ENCODE measurements at places on chromosomes 4 and X.

DNA sequence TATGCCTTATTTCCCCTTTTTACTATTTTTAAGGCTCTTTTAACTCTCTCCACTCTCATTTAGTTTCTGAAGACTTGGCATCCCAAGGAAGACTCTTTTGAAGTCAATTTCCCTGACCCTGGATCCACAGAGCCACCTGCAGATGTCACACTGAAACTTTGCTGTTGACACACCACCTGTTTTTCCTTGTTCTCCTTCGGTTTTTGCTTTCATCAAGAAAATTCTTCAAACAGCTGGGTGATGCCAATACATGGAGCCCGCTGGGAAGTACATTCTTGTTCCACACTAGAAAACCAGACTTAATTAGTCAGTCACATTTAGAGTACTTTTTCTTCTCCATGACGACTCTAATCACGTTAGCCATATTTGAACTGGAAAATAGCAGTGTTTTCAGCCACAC is 293.9 kb downstream of the PDGFC start:
- no peak for DNase-seq

DNA sequence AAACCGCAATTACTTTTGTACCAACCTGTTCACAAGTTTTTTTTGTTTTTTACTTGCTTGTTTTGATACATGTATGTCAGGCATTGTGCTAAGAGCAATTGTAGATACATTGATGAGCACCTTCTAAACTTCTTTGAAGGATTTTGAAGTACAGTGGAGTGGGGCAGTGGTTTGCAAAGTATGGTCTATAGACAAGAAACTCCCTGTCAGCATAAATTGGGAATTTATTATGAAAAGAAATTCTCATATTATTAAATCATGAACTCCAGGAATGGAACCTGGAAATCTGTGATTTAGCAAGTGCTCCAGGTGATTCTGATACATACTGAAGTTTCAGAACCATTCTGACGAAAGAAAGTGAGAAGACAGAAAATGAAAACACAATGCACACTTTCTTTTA is 733.4 kb downstream of the C4orf33 start:
- DNase-seq: no peak

GRCh38 chr4:25013756-25014661 is 16.7 kb downstream of the LGI2 start:
- DNase-seq: no peak

GRCh38 chr4:6448476-6449170 is 23.8 kb downstream of the PPP2R2C start:
- no peak for DNase-seq

- DNase-seq: no peak
Observed at GRCh38 chrX:49101629-49101984, 21.9 kb upstream of the WDR45 start.

- DNase-seq: no peak
Observed at GRCh38 chrX:46258356-46258755, 286.9 kb downstream of the ZNF674 start.

- DNase-seq: no peak
Observed at GRCh38 chrX:154029439-154029838, 9.7 kb upstream of the IRAK1 start.

- no peak for DNase-seq
Observed at GRCh38 chr4:113935190-113935589, 44.3 kb downstream of the ARSJ start.

DNA sequence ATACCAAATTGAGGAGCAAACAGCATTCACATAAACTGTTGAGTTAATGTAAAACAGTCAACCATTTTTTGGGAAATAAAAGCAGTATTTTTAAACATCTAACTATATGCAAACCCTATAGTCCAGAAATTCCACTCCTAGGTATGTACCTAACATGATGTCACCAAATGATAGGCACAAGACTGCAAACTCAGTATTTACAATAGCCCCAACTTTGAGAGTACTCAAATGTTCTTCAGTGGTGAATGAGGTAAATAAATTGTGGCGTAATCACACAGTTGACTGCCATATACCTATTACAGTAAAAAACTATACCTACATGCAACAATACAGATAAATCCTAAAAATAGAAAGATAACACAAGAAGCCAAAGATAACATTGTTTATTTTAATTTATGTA is 1243.8 kb upstream of the ADGRL3 start:
- DNase-seq: no peak

DNA sequence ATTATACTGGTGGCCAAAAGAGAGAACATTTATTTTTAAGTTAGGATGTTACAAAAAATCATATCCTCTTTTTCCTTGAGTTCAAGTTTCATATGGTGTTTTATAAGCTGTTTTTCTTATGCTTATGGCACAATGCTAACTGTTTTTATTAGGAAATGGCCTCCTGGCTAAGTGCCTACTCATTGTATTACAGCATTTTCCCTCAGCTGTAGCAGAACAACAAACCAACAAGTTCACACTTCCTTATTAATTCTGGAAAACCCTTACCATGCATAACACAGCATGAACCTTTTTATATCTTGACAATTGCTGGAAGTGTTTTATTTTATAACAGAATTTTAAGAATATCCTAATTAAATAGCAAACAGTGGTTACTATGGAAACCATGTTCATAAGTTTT is 165.8 kb downstream of the GASK1B start:
- DNase-seq: no peak

GRCh38 chr4:174340714-174341113 is 57.0 kb downstream of the CEP44 start:
- DNase-seq: no peak

Measured in endothelial cell (in vitro differentiated cells).